Frontal cortex (tissue), 4 donors: ENCODE measurements at places on chromosomes 16 and 17.

- DNase-seq: no peak
Measured at GRCh38 chr17:58005031-58005727, 1.9 kb downstream of the SRSF1 start.

DNA sequence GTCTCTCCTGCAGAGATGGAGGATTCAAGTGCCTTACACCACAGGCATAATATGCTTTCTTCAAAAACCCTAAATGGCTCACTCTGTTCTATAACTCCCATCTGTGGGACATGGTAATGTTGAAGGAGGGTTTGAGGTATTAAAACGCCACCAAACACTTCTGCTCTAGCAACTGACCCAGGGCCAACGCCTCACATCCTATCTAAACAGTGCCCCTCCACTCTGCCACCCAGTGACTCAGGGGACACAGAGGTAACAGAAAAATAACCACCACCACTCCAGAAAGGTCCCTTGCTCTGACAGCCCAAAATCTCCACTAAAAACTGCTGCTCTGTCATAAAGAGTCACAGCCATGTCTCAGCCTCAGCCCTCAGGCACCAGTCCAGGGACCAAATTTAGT, 17.7 kb downstream of the NPRL3 start:
- DNase-seq: no peak

DNA sequence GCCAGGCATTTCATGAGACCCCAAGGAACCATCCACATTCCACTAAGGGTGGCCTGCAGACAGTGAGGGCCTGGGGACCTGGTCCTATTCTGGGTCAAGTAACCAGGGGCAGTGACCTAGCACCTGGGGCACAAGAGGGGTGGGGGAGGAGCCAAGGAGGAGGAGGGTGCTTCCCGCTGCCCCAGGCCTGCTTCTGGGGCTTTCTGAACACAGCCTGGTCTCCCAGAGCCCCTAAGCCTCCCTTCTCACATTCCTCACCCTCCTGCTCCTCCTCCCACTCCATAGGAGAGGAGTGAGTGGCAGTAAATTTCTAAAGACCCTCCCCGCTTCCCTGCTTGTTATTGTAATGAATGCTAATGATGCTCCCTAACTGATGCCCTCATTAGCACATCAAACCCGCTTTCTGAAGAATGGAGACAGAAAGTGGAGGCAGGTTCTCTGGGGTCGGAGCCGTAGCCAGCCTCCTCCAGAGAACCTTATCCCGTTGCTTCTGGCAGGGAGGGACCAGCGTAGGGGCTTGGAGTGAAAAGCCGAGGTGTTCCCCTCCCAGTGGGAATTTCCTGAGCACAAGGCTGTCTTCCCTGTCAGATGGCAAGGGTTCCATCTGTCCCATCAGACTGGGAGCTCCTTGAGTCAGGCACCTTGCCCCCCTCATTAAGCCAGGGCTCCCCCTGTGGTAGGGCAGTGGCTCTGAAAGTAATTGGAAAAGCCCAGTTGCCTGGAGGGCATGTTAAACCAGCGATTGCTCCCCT, 3.7 kb upstream of the SRCIN1 start:
- DNase-seq: no peak

DNA sequence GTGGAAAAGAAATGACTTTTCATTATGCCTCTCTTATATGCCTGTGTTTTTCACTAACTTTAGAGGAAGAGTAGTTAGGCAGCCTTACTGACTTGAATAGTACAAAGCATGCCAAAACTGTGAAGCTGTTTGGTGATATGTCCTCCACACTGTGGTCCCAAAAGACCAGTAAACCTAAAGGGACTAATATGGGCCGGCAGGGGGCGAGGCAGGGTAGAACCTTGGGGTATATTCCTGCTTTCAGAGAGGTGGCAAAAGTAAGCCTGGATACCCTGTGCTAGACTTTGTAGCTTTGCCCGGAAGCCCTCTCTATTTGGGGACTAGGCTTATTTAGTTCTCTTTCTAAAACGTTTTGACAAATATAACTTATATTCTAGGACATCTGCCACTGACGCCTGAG, 36.5 kb upstream of the VWA3A start:
- DNase-seq: no peak
